ENCODE measurements at places on chromosomes 1 and 21.

- no peak for DNase-seq
Measured at GRCh38 chr1:92792340-92792782, 7.5 kb upstream of the EVI5 start.

DNA sequence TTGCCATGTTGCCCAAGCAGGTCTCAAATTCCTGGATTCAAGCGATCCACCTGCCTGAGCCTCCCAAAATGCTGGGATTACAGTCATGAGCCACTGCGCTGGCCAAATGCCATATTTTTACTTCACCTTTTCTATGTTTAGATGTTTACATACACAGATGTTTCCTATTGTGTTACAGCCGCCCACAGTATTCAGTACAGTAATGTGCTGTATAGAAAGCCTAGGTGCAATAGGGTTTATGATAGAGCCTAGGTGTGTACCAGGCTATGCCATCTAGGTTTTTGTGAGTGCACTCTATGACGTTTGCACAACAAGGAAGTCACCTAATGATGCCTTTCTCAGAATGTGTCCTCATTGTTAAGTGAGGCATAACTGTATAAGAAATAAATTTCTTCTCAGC is 153.4 kb downstream of the CHRM3 start:
- DNase-seq: no peak

GRCh38 chr1:234748713-234749112 is 138.7 kb upstream of the IRF2BP2 start:
- DNase-seq: no peak

DNA sequence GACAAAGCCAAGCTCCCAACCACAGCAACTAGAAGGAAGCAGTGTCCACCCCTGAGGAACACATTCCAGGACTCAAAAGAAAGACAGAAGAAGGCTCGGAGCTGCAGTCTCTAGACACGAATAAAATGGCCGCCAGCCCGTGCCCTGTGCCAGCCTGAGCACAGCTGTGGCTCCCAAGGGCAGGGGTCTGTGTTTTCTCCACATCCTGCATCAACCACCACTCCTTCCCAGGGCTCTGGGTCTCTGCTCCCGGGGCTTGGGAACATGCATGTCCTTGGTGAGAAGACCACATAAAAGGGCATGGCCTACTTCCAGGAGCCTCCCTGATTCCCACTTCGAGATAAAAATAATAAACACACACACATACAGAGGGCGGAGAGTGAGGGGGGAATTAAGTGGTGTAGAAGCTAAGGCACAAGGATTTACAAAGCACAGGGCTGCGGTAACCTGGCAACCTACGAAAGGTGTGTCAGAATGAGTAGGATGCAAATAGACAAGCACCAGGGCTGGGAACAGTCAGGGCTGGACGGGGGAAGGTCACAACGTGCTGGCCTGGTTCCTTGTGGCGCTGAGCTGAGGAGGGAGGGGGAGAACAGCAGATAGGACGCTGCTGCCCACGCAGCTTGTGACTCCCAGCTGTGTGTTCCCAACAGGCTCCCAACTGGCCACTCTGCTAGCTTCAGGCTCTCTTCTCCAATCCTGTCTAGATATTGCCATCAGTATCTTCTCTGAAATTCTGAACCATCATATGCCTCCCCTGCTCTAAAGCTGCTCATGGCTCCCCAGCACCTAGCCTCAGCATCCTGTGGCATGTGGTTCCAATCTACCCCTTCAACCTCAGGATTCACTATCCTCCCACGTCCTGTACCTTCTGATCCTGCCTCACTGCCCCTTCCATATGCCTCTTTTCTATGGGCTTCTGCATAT is 72.5 kb downstream of the CD34 start:
- DNase-seq: no peak

DNA sequence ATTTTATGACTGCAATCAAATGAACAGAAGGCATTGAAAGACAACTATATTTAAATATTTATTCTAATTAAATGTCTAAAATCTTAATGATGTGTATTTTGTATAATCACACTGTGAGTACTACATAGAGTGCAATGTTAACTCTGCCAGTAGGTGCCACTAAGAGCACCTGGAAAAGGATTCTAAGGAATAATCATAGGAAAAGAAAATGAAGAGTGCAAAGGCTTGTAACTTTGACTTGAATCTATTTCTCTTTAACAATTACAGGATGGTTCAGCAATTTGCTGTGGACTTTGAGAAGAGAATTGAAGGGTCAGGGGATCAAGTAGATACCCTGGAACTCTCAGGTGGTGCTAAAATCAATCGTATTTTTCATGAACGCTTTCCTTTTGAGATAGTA is 200.4 kb downstream of the DNM3 start:
- peak; percentile 15 for DNase-seq

- DNase-seq: no peak
Measured at GRCh38 chr1:63946866-63947491, 173.2 kb downstream of the ROR1 start.

DNA sequence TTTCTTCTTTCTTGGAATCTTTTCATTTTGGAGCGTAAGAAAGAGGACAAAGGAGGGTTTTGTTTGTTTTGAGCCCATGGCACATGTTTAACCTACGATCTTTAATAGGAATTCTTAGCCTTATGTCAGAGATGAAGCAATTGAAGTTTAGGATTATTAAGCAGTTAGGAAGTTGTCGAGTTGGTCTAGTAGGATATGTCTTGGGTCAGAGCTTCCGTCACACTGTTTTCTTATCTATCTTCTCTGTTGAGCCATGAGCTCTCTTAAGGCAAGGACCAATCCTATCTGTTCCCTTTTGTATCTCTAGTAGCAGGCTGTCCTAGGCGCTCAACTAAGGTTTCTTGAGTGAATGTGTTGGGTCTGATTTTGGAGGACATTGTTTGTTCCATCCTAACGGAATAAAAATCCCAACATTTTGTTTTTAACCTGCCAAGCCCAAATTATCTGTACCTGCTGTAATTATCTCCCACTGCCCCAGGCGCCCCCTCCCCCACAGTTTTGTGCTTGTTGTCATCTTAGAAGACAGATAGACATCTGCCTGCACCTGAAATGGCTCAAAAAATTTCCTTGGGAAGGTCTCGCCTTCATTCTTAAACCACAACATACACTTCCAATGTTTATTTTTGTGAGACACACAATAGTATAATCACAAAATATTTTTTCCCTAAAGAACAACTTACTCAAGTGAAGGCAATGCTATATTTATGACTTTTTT is 95.3 kb upstream of the GADD45A start:
- DNase-seq: no peak

DNA sequence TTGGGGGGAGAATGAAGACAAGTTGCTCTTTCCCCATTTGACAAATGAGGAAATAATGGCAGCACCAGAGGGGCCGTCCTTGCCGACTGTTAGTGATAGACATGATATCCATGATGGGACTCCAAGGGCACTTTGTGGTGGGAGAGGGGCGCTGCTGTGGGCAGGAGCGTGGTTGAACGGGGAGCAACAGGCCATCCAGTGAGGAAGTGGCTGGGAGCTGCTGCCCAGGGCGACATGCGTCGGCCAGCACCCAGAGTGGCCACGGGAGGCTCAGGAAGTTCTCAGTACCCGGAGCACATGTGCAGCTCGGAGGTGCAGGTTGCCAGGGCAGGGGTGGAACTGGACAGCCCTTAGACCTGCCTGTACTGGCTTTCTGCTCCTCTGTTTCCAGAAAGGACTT is 71.0 kb downstream of the SLC35F3 start:
- no peak for DNase-seq

- DNase-seq: no peak
Measured at GRCh38 chr21:46150491-46151121, 4.8 kb downstream of the FTCD start.

- no peak for DNase-seq
Measured at GRCh38 chr1:79304131-79304530, 297.6 kb upstream of the ADGRL4 start.

DNA sequence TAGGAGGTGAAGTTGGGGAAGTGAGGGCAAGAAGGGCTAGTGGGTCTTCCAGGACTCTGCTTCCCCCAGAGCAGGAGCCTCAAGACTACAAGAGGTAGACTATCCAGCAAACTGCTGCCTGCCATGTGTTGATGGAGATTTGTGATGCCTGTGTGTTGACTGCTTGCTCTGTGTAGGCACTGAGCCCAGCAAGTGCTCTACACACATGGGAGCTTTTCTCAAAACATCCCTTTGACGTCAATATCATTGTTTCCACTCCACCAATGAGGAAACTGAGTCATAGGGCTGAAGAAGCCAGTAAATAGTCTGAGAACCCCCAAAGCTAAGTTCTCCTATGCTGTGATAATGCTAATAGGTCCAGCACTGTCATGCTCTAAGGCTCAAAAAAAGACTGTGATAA is 207.2 kb upstream of the NFIA start:
- DNase-seq: no peak

GRCh38 chr21:20265707-20266440 is 732.3 kb upstream of the NCAM2 start:
- DNase-seq: no peak

DNA sequence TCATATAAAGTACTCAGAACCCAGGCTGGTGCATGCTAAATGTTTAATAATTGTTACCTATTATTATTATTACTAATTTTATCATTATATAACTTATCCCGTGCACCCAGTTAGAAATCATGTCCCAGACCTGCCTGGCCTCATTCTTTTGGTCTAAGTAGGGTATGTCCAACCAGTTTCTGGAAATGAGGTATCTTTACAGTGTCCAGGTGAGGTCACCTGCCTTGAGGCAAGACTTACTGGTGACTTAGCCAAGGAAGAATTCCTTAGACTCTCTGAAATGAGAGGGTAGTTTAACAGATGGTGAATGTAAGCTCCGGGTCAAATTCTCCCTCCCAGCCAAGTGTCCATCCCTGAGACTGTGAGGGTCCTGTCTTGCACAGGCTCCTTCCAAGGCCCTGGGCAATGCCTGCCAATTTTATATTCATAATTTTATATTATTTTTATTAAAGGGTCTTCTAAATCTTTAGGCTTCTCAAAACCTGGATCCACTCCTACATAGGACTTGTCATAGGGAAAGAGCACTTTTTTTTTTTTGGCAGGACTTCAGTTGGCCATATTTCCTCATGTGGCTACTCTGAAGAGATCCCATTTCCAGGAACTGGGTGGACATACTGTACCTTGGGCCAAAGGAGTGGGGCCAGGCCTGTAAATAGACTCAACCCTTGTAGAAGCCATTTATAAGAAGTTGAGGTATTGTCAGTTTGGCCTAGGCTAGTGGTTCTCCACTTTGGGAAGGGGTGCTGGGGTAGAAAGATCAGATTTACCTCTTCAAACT is 96.7 kb upstream of the KCNA3 start:
- DNase-seq: no peak

GRCh38 chr1:190192627-190193026 is 285.0 kb downstream of the BRINP3 start:
- no peak for DNase-seq

DNA sequence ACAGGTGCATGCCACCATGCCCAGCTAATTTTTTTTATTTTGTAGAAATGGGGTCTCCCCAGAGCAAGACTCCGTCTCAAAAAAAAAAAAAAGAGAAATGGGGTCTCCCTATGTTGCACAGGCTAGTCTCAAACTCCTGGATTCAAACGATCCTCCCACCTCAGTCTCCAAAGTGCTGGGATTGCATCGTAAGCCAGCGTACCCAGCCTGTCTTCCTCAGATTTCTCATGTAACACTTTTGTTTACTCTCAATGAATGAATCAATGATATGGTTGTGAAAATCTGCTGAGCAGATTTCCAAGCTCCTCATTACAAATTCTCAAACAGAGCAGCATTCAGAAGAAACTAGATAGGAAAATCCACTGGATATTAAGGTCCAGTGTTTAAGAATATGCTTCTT is 6.6 kb downstream of the CMPK1 start:
- no peak for DNase-seq

GRCh38 chr1:3209201-3209600 is 140.2 kb downstream of the PRDM16 start:
- DNase-seq: no peak

DNA sequence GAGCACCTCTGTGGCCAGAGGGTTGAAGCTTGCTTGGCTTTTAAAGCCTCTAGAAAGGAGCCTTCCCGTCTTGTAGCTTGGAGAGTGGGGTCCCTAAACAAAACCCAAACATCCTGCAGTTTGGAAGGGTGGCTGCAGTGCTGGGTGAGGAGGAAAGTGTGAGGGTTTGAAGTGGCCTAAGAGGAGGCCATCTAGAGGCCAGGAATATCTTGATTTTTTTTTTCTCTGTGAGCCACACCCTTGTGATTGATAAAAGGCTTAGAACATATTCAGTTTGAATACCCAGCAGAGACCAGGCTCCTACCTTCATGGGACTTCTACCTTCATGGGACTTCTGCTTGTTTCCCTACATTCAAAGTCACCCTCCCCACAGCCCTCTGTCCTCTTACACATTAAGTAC is 37.3 kb upstream of the PIGV start:
- no peak for DNase-seq

DNA sequence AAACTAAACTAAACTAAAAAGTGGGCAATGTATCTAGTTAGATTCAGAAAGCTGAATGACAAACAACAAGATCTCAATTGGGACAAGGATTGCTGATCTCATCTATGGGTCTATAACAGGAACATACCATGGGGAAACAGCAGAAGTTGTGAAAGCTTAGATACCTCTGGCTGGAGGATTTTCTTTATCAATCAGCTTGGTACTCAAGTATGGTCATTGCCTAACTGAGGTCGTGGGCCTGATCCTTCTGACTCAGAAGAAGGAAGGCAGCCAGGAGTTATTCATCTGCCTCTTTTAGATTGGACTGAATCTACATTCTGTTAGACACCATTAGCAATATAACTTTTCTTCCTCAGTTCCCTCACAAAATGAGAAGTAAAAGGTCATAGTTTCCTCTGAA is 39.7 kb downstream of the DNTTIP2 start:
- peak; percentile 84 for DNase-seq

Measured in AG08395 (cell line).